ENCODE measurements at places on chromosomes 2 and 18. TPM values are rescaled to one million over a fixed set of nuclear protein-coding genes. Genes with fewer than 3 reads are reported as not detected.
A peak's percentile ranks its signal among the peaks of the same experiment; 100 is the strongest.

DUSP2 gene
- polyA plus RNA-seq: 60.7 TPM

TCF7L1 gene
- polyA plus RNA-seq: not detected

GRCh38 chr18:11339188-11339775 is 189.9 kb upstream of the PIEZO2 start:
- no peak for DNase-seq

- no peak for DNase-seq
Measured at GRCh38 chr2:35522450-35522849, 833.1 kb upstream of the CRIM1 start.

- peak; percentile 60 for DNase-seq
Measured at GRCh38 chr2:62197011-62197924, 1.4 kb downstream of the B3GNT2 start.

- DNase-seq: no peak
Measured at GRCh38 chr2:11406958-11407381, 59.0 kb downstream of the E2F6 start.

TUBA3E gene
- not detected for polyA plus RNA-seq

DNA sequence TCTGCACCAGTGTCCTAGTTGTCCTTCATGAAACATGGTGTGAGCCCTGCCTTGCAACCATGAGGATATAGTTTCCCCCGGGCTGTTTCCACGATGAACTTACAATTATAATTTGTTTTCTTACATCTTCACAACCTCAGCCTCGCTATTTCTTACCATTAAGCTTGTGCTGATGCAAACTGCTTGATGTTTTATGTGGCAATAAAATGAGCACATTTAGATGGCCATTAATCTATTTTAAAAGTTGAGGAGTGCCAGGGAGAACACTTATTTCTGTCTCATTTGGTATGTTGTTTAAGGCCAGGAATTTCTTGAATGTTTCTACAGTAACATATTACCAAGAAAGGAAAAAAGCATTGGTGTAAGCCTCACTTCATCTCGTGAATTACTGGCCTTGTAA is 214.5 kb upstream of the SLC8A1 start:
- no peak for DNase-seq

DNA sequence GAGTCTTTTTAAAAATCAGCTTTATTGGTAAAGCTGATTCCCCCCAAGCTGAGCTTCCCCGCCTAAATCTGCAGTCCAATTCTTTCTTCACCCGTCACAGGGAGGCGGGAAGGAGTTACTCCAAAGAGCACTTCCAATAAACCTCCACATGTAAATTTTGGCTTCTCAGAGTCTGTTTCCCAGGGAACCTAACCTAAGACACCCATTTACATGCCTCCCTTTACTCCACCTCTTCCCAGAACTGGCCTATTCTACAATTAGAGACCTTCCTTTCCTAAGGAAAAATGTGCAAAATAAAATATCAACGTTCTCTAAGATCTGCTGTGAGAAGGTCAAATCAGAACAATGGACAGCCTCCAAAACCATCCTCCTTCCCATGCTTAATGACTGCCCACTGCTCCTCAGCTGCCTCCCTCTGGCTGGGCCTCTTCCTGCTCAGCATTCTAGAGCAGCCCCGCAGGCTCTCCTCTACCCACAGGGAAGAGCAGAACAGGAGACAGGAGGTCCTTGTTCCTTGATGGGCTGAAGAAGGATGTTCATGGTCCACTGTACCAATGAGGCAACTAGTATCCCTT is 63.6 kb downstream of the ONECUT2 start:
- no peak for DNase-seq

DNA sequence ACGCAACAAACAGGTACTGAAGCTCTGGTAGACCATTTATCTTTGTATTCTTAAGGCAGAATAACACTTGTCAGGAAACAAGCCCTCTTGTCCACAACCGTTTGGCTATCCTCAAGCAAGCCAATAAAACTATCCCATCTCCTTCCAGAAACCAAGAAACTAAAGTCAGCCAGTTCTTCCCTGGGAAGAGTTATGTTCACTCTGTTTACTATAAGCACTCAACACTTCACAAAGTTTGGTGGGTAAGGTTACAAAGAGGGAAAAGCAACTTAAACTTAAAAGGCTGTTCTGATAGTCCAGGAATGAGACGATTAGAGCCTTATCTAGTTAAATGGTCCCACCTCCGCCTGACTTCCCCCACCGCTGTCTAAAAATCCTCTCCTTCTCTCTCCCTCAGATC is 25.6 kb downstream of the LRP2 start:
- DNase-seq: no peak

DNA sequence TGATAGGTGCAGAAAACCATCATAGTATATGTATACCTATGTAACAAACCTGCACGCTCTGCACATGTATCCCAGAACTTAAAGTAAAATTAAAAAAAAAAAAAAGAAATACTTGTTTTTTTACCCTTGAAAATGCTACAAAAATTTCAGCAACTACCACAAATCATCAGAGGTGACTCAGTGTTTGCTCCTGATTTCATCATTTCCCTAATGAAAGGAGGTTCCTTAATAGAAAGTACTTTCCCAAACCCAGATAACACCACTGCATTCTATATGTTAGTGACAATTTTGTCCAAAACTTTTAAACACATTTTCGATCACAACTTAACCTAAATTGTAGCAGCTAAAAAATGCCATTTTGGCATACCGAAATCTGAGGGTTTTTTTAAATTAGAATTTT is 163.3 kb downstream of the SLC39A10 start:
- no peak for DNase-seq

GRCh38 chr2:63581298-63581961 is 6.8 kb downstream of the WDPCP start:
- DNase-seq: no peak

DNA sequence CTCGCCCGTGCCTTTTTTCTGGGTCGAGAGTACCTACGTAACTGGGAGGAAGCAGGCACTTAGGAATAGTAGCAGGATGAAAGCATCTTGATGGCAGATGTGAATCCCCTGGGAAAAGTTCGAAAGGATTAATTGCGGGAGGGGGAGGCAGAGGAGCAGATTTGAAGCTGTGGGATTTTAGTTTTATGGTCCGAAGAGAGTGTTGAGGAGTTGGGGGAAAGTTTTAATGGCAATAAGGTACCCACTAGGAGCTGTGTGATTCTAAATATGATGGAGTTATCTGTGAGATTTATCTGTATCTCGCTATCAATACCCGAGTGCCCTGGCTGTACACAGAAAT is 1.1 kb downstream of the AGFG1 start:
- no peak for DNase-seq

COBLL1 gene
- not detected for polyA plus RNA-seq

DNA sequence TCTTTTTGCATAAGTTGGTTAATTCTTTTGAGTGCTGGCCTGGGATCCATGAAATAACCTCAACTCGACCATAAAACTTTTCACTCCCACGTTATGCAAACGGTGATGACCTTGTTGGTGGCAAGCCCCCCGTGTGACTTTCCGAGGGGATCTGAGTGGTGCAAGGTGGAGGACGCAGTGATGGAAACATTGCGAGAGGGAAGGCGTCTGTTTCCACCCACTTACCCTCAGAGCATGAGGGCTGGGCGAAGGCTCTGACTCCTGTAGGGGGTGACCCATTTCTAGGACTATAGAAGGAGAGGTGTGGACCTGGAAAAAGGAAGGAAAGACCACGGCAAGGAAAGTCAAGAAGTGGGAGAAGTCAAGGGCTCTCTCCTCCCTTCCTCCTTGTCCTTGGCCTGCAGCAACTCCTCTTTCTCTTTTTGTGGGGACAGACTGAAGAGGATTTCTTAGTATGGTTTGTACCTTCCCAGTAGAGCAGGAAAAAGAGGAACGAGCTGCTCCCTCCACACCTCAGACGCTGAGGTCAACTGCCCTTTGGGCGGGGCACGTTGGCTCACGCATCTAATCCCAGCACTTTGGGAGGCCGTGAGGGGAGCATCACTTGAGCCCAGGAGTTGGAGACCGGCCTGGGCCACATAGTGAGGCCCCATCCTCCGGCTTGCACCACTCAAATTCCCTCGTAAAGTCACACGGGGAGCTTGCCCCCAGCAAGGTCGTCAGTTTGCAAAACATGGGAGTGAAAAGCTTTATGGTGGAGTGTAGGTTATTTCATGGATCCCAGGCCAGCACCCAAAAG is 15.5 kb upstream of the CD8A start:
- peak; percentile 35 for DNase-seq

NMUR1 gene
- polyA plus RNA-seq: 3.7 TPM

DNA sequence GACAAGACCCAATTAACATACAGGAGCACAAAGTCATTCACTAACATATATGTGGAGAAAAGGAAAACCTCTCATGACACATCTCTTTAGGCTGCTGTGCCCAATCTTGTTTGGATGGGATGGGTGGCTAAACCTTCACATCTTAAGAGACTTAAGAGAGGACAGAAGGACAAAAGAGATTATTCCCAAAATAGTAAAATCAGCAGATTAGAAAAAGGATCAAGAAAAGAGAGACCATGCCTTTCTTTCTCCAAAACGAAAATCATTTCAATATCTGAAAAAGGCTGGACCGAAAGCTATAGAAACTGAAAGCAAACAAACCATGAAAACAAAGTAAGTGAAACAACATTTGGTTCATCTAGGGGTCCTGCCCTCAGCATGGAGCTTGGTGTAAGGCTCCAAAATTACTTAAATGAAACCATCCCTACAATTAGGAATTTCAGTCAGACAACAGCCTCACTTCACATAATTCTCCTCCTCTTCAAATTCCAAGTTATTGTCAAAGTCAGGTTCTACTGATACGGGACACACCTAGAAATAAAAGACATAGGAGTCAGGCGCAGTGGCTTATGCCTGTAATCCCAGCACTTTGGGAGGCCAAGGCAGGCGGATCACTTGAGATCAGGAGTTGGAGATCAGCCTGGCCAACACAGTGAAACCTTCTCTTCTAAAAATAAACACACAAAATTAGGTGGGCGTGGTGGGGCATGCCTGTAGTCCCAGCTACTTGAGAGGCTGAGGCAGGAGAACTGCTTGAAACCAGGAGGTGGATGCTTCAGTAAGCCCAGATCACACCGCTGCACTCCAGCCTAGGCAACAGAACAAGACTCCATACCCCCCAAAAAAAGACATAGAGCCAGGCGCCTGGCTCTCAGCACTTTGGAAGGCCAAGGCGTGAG is 5.2 kb downstream of the STARD7 start:
- no peak for DNase-seq

- no peak for DNase-seq
Measured at GRCh38 chr2:49978341-49978740, 824.0 kb upstream of the FSHR start.

GRCh38 chr2:1628893-1629292 is 115.4 kb downstream of the PXDN start:
- no peak for DNase-seq

FN1 gene
- polyA plus RNA-seq: 1.3 TPM

DNA sequence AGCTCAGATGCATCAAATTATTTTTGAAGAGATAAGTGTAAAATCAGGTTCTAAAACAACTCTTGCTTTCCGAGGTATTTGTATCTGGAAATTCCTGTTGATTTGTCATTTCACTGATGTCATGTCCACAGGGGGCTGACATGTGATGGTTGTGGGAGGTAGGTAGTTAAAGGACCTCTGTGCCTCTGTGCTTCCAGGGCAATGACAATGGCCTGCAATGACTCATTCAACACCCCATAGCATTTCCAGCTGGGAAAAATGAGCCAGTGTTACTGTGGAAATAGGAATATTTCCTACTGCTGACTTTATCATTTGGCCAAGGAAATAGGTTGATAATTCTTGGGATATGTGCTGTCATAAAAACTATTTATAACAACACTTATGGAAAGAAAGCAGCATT is 86.2 kb upstream of the CCDC195 start:
- no peak for DNase-seq

DNA sequence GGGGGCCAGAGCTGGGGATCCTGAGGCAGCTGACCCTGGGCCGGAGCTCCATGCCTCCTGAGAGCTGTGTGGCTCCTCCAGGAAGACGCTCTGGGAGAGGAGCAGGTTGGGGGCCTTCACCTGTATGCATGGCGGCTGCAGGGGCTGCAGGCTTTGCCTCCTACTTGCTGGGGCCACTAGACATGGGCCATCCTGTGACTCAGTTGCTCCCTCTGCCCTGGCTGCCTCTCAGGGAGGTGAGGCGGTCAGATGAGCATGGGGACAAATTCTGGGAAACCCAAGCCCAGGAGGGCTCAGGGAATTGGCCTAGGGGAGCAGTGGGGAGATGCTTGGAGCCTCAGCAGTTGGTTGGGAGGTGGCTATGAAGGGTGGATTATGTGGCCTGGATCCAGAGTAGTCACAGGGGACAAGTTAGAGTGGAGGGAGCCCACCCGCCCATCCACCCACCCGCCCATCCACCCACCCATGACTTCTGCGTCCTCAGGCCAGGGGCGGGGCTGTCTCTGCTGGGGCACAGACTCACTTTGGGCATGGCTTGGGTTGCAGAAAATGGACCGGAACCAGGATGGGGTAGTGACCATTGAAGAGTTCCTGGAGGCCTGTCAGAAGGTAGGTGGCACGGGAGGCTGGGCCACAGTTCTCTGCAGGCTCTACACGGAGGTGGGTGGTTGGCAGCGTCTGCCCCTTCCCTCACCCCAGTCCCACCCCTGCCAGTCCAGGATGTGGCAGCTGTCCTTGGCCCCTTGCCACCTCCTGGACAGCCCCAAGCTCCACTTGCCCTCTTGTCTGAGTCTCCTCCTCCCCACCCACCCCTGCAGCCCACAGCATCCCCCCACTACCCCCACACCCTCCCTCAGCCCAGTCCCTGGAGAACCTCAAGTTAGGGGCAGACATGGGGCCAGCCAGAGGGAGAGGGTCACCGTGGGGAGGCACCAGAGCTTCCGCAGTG is 19.5 kb upstream of the FAHD2A start:
- no peak for DNase-seq

SCG2 gene
- not detected for polyA plus RNA-seq

DNA sequence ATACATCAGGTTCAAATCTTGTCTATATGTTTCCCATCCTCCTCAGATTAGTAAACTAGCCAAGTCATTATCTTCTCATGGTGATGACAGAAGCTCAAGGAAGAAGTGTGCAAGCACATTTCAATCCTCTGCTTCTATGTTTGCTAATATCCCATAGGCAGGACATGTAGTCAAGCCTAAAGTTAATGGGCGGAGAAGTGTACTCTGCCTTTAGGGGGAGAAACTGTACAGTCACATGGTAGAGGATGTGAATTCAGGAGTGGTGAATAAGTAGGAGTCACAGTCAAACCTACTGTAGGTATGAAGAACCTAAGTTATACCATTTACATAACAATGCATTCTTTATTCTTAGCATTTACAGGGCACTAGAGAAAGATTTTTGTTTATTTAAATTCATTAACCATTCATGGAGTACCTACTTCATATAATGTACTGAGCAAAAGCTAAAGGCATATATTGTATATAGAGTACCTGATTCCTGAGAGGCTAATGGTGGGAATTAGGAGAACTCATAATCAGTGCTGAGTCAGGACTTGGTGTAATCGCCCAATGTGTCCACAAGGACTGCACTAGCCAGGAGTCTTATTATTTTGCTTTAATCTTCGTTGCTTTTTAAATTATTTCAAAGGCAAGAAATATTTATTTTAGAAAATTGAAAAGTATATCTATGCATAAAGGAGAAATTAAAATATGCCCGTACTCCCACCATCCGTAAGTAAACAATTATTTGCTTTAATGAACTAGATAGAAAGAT is 394.3 kb upstream of the ETAA1 start:
- no peak for DNase-seq

CFAP221 gene
- polyA plus RNA-seq: not detected

DNA sequence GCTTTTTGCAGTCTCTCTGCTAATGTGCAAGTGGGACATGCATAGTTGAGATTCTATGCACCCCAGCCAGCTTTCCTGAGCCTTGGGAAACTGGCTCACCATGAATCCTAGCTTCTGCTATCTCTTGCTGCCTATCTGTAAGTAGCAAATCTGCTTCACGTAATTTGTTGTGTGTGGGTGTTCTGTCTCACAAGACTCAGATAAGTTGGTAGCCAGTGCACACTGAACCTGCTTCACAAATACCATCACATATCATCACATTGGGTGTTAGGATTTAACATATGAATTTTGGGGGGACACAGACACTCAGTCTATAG is 13.9 kb upstream of the VRK2 start:
- no peak for DNase-seq

Data from naive thymus-derived CD8-positive, alpha-beta T cell (primary cell).